GF-D8 (cell line): ENCODE measurements at places on chromosomes 1 and 21.

- no peak for DNase-seq
These were observed 18.4 kb upstream of the JAK1 start for GRCh38 chr1:64984737-64985136.

DNA sequence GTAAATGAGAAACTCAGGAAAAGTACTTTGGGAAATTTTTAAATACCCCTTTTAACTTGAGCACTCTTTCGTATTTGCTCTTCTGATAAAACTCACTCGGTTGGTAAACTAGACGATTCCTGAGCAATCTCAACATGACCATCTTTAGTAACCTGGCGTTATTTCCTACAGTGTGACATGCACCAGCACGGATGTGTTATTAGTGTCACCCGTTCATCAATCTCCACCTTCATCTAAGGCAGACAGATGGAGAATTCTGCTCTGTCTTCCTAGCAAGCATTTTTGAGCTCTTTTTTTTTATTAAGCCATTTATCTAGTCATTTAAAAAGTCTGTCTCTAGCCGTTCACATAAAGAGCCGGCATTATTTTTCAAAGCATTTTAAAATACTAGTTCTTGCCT, 155.2 kb downstream of the DISP1 start:
- DNase-seq, result no peak

DNA sequence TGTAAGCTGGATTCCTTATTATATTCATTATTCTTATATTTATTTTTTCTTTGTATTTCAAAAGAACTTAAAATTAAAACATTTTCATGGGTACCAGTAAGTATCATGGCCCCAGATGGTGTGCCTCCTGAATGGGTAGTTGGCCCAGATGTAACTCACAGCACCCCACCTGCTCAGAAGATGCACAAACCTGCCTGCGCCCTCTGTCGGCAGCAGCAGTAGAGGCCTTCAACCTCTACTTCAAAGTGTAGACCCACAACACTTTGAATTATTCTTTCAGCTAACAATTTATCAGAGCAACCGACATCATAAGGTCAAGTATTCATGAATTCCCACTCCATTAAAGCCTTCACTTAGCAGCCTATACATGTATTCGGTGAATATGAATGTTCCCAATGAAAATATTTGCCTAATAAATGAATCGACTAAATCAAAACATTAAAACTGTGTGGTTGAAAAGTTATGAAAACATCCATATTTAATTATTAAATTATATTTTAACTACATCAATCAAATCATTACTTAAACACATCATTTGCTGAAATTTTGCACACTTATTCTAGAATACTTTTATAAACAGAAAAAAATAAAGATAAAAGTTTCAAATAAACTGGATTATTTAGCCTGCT, 25.4 kb downstream of the PIGM start:
- DNase-seq, result no peak

GRCh38 chr1:24759492-24759891, 14.2 kb downstream of the CLIC4 start:
- no peak for DNase-seq

DNA sequence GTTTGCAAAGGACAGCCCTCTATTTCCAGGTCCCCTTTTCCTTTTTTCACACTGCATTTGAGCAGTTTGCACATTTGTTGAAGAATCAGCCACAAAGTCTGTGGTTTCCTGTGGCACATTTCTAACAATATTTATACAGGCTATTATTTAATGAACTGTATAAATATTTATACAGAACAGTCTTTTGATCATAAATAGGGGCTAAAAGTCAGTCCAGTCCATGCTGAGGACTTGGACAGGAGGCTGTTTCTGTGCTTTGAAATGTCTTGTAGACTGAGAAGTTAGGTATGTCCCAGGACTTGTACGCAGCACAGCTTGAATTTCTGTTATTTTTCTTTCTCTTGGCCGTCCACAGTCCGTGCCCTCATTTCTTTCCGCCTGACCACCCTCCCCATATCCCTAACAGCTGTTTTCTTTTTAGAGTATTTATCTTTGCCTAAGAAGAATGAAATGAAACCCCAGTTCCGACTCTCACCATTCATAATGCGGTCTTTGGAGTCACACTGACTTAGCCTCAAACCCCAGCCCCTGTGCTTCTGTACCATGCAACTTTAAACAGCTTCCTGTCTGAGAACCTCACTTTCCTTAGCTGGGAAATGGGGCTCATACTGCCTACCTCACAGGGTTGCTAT, 19.7 kb downstream of the FGGY start:
- no peak for DNase-seq
